ENCODE measurements at places on chromosomes 3 and 15. TPM values are rescaled to one million over a fixed set of nuclear protein-coding genes. Genes with fewer than 3 reads are reported as not detected.

The TAGLN3 gene
- not detected for polyA plus RNA-seq

The GUCA1C gene
- not detected for polyA plus RNA-seq

The PLSCR5 gene
- not detected for polyA plus RNA-seq

The CHCHD6 gene
- 10.0 TPM for polyA plus RNA-seq

The GRAMD2A gene
- polyA plus RNA-seq, result not detected

The AP3B2 gene
- not detected for polyA plus RNA-seq

The STAB1 gene
- polyA plus RNA-seq, result not detected

The CYFIP1 gene
- 0.56 TPM for polyA plus RNA-seq

The FANCD2OS gene
- polyA plus RNA-seq, result not detected
